Activated T-helper 1 cell treated with Interleukin-2 at 50 U/mL for 16 hours (primary cell): ENCODE measurements at places on chromosomes 2 and 18.
A peak's percentile ranks its signal among the peaks of the same experiment; 100 is the strongest.

DNA sequence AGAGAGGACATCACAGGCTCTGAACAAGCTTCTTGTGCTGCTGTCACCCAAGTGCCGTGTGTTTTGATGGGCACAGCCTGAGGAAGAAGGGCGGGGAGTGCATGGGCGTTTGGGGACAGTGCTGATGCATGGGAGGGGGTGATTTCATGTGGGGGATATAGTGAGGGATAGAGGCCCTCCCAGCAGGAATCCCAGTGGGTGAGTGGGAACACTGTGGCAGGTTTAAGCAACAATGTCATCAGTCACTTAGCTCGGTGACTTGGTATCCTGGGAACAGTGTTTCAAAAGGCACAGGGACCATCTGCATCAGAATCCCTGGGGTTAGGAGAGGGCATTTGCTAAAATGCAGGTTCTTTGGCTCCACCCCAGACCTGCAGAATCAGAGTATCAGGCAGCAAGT is 609 bp downstream of the SIGLEC15 start:
- no peak for DNase-seq

DNA sequence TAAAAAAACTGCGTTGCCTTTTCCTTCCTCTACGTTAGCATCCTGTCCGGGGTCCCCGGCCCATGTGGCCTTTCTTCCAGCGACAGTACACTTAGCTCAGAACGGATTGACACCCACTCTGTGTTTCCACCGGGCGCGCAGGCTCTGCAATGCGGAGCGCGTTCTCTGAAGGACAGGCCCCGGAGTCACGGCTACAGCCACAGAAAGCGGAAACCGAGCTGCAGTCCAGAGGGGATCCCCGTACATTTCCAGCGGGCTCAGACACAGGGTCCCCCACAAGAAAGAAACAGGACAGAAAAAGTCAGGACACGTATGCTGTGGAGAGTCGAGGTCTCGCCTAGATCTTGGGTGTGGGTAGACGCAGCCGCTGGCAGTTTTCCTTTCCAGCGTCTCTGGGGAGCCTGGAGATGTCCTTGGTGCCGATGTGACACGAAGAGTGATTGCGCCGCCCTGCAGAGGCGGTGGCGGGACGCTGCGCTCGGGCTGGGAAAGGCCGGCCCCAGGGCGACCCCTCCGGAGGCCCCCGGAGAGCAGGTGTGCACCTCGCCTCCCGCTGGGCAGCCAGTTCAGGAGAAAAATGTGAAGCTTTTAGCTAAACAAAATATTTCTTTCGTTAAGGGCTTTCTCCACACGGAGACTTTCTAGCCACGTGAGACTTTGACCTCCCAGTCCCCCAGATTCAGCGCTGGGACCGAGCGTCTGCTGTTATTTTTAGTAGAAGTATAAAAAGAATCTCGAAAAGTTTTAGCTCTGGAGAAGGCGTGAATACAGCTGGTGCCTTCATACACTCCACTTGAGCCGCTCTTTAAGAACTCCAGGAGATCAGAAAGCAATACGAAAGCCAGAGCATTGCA is 1.3 kb upstream of the ACKR3 start:
- peak; percentile 10 for DNase-seq

- DNase-seq, result no peak
Measured at GRCh38 chr2:64212346-64212745, 68.1 kb upstream of the PELI1 start.

DNA sequence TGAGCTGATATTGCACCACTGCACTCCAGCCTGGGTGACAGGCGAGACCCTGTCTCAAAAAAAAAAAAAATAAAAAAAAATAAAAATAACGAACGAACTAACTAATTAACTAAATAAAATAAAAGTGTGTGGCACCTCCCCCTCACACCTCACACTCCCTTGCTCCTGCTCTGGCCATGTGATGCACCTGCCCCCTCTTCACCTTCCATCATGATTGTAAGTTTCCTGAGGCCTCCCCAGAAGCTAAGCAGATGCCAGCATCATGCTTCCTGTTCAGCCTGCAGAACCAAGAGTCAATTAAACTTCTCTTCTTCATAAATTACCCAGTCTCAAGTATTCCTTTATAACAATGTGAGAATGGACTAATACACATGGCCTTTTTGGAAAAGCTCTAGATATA is 232.1 kb downstream of the TGIF1 start:
- no peak for DNase-seq

GRCh38 chr2:218648787-218649100 is 10.7 kb downstream of the ZNF142 start:
- DNase-seq, result no peak

- DNase-seq, result no peak
Measured at GRCh38 chr18:69958422-69958821, 10.7 kb upstream of the CD226 start.

- DNase-seq, result no peak
Measured at GRCh38 chr2:156532989-156533388, 96.8 kb downstream of the GPD2 start.

DNA sequence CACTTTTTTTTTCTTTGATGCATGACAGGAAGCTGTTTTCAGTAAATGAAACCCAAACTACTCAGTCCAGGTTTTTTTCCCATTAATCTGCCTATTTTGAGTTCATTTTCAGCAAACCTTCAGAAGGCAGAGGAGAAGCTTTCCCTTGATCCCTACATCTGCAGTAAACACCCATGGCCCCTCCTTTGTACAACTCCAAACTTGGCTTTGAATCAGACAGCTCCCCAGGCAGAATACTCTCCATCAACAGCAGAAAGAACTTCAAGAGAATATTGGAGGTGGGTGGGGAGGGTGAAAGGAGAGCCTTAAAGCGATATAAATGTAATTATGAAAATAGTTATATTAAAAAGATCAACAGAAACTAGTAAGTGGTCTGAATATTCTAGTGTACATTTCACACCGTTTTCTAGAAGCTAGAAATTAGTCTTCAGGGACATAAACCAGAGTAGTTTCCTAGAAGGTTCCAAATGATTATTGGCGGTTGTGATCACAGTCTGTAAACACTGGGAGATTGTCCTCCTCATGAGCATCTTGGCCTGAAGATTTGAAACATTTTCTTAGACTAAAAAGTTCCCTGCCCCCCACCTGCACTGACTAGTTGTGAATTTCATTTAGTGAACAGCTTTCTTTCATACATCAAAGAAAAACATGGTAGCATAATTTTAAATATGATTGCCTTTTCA is 75.1 kb upstream of the STK39 start:
- no peak for DNase-seq

- no peak for DNase-seq
Measured at GRCh38 chr2:27893006-27893405, 2.5 kb downstream of the BABAM2 start.

DNA sequence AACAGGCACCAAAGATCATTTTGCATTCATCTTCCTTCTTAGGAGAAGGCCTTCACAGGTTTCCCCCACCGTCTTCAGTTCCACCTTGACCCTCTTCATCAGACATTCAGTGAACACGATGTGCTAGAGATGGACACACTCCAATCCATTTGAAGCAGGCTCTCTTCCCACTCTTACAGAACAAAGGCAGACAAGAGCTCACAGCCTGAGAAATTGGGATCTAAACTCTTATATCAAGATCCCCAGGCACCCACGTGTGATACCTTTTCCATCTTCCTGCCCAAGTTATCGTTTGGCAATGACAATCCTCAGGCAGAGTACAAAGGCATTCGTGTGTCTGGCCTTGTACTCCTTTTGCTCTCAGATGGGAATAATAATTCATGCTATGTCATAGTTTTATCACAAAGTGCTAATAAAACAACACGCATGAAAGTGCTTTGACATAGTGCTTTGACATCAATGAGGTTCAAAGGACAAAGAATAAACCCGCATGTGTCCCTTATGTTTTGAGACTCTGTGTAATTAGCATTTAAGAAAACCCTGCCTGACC is 369.3 kb upstream of the KLHL29 start:
- no peak for DNase-seq

DNA sequence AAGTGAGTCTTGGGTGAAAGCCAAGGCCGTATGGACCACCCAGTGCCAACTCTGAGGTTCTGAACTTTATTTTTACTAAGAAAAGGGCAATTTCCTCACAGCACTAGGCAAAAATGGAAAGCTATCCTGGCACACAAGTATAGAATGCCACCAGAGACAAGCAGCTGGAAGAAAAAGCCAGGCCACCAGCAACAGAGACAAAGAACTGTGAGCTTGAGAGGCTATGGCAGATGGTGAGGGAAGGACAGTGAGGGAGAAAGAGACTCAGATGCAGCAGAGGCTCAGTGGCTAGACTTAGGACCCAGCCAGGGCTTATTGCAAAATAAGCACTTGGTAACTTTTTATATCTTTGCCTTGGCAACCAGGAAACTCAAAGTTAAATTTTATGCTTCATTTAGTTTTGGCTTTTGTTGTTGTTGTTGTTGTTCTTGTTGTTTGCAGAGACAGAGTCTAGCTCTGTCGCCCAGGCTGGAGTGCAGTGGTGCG is 78.0 kb upstream of the BZW1 start:
- DNase-seq, result no peak

GRCh38 chr2:111239107-111239506 is 118.4 kb downstream of the BCL2L11 start:
- DNase-seq, result no peak

GRCh38 chr2:219368690-219369191 is 19.0 kb downstream of the DNPEP start:
- DNase-seq, result no peak

DNA sequence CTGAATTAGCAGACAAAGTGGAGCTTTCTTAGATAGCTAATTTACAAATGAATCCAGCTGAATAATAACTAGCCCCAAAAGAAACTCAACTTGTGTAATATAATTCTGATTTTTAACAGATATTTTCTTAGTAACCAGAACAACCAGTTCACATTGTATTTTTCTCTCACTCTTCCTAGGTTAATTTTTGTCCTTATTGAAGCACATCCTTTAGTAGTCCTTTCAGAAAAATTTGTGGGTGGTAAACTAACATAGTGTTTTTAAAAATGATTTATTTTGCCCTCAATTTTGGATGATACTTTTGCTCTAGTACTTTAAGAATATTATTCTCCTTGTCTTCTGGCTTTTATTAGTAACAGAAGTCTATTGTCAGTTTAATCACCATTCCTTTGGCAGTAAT is 190.6 kb upstream of the SLC39A10 start:
- DNase-seq, result no peak

GRCh38 chr2:29596584-29596983 is 324.8 kb downstream of the ALK start:
- DNase-seq, result no peak
